AG08395 (cell line): ENCODE measurements at places on chromosomes 12 and 14.

GRCh38 chr12:109449845-109450532 is 27.1 kb downstream of the KCTD10 start:
- no peak for DNase-seq

GRCh38 chr12:47777741-47778558 is 4.9 kb downstream of the SLC48A1 start:
- DNase-seq, result no peak

GRCh38 chr12:105214670-105215375 is 21.2 kb downstream of the APPL2 start:
- DNase-seq, result no peak

GRCh38 chr14:47785058-47785457 is 109.7 kb upstream of the MDGA2 start:
- no peak for DNase-seq

DNA sequence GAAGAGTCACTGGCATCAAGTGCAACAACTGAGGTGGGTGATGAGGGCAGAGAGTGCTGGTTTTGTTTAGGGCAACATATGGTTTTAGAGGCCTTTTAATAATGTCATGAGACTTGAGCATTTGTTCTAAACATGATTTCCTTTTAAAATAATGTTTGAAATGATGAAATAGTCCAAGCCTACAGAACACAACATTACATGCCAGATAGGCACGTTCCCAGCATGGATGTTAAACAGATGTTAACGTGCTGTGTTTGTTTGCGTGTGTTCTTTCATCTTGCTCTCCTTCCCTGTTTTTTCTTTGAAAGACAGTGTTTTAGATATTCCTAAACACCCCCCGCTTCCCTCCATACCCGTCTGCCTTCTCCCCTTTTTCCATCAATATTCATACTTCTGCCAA is 82.3 kb downstream of the RGS6 start:
- no peak for DNase-seq

GRCh38 chr14:35867280-35867629 is 41.1 kb downstream of the BRMS1L start:
- no peak for DNase-seq

DNA sequence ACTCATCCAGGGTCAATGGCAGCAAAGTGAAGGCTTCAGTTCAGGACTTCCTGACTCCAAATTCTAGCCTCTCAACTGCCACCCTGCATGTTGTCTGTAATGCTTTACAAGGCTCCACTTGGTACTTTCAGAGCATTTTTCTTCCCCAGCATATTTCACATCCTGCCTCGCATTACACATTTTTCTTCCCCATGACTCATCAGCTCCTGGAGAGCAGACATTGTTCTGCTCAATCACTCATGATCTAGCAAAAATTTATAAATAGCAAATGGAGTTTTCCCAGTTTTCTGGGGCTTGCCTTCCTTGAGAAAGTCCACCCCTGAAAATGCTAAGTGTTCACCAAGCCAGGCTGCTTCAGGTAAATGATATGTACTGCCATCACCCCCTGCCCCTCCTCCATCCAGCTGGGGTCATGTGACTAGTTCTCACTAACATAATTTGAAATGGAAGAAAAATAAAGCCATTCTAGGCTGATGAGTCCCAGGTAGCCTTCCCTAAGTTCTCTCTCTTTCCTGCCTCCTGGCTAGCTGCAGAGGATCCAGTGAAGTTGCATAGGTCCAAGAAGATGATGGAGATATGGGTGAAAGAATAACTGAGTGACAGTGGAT is 69.4 kb downstream of the ARMH4 start:
- peak; percentile 90 for DNase-seq

- peak; percentile 63 for DNase-seq
Measured at GRCh38 chr14:71686677-71687076, 245.6 kb upstream of the RGS6 start.

DNA sequence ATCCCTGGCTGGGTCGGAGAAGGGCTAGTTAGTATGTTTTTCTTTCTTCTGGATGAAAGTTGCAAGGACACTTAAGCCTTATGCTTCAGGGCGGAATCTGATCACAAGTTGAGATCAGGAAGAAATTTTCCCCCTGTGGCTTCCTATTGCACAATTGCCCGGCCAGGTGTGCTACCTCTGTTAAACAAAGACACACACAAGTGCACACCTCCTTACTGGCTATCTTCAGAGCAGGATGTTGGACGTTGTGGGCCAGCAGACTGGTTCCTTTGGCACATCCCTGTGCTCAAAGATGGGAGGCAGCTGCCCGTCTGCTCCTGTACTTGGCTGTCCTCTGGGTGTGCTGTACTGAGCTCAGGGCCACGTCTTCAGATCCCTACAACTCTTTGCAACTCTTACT is 19.1 kb downstream of the ETV6 start:
- no peak for DNase-seq

- no peak for DNase-seq
Measured at GRCh38 chr14:59362513-59362912, 102.7 kb downstream of the GPR135 start.

- DNase-seq, result no peak
Measured at GRCh38 chr14:25882899-25883298, 714.9 kb downstream of the NOVA1 start.

- no peak for DNase-seq
Measured at GRCh38 chr14:103728721-103729120, 13.1 kb downstream of the ZFYVE21 start.

GRCh38 chr12:46219877-46220655 is 48.8 kb downstream of the SLC38A1 start:
- DNase-seq, result peak; percentile 50

DNA sequence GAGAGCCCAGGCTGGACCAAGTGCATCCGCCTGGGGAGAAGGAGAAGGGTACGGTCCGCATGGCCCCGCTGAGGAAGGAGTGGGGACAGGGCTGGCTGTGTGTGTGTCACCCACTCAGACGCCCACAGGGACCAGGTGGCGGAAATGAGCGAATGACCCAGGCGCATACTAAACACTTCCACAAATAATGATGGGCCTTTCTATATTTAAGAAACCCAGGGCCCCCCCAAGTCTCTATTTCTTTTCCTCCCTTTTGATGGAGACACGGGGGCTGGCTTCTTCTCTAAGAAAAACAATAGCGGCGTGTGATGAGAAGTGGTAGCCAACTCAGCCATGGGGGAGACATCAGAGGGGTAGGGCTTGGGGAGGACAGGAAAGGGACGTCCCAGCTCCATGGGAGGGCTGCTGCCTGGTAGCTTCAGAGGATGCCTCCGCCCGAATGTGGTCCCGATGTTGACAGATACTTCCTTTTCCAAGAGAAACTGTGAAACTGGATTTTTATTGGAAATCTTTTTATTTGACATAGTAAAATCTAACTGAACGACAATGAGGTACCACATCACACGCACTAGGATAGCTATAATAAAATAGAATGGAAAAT is 6.3 kb upstream of the MAP1LC3B2 start:
- no peak for DNase-seq

DNA sequence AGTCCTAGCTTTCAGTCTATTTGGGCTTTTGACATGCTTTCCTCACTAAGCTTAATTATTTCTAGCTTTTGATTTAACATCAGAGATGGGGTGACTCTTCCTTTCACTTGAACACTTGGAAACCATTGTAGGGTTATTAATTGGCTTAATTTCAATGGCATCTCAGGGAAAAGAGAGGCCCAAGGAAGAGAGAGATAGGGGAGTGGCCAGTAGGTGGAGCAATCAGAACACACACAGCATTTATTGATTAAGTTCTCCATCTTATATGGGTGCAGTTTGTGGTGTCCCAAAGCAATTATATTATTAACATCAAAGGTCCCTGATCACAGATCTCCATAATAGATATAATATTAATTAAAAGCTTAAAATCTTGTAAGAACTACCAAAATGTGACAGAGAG is 1466.1 kb upstream of the SEL1L start:
- DNase-seq, result no peak

GRCh38 chr12:45781080-45781479 is 51.6 kb downstream of the ARID2 start:
- no peak for DNase-seq

GRCh38 chr12:53006810-53007309 is 604 bp downstream of the EIF4B start:
- peak; percentile 82 for DNase-seq

DNA sequence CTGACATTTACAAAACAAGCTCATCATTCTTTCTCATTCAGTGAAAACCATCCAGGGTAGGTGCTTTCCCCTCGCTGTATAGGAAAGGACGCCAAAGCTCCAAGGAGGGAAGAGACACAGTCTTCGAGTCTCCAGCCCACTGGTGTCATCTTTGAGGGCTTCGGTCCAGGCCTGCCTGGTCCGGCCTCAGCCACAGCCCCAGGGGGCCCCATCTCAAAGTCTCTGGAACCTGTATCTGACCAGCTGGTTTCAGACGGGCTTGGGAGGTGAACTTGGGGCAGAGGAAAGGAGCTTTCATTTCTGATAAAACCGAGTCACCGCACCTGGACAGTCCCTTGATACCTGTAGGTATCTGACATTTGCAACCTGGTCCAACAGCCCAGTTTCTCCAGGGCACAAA is 229.5 kb upstream of the RTL1 start:
- no peak for DNase-seq

DNA sequence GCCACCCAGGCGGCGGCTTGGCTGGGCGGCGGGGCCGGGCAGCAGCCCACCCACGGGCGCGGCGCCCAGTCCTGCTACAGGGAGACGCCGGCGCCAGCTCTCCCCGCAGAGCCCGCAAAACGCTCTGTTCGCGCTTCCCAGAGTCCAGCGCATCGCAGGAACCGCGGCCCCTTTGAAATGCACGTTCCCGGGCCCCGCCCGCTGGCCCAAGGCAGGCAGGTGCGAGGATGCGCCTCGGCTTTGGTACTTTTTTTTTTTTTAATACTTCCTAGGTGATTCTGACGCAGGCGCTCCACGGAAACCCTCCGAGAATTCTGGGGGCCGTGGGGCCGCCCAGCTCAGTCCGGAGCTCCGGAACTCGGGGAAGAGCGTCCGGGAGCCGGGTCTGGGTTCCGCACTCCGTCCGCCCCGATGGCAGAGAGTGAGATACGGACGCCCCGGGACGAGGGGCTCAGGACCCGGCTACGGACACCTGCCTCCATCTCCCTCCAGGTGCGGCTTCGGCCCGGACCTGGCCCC is 483 bp downstream of the POC1B start:
- DNase-seq, result peak; percentile 32

- DNase-seq, result no peak
Measured at GRCh38 chr14:81243499-81243898, 22.7 kb upstream of the GTF2A1 start.

GRCh38 chr12:26723379-26724308 is 109.3 kb downstream of the ITPR2 start:
- DNase-seq, result peak; percentile 24

DNA sequence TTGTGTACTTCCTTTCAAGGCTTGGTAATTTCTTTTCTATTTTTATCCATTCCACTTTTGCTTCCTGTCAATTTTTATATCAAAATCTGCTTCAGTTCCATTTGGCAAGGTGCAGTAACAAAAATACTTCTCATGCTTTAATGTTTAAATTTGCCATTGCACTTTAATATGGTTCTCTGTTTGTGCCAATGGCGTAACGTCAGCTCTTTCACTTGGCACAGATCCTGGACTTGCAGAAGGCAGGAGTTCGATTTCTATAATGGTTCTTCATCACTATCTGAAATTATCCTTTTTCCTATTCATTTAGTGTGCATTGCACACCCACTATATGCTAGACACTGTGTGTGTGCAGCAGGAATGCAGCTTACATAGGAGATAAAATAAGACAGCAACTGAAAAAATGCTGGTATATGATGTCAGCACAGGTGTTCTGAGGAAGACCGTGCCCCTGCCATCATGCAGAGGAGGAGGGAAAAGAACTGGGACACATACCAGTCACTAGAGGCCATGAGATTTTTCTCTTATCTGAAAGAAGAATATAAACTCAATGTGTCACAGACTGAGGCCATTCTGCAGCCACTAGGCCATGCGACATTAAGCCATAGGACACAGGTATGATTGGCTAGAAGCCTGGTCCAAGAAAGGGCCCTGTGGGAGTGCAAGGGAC is 298.2 kb downstream of the RPAP3 start:
- no peak for DNase-seq

- DNase-seq, result no peak
Measured at GRCh38 chr12:110744601-110745264, 2.0 kb upstream of the PPP1CC start.

DNA sequence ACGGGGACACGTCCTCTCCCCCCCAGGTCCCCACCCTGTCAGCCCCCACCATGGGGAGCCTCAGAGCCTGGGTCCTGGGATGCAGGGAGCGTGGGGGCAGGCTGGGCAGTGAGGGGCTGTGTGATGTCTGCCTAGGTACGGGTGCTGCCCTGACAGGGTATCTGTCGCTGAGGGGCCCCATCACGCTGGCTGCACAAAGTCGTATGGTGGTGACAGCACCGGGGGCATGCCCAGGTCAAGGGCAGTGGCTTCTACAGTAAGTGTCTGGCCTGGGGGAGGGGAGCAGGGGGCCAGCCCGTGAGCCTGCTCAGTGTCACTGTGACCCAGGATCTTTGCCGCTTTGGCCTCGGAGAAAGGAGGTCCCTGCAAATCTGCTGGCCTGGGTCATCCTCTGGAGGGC is 23.3 kb downstream of the PAPLN start:
- DNase-seq, result no peak

DNA sequence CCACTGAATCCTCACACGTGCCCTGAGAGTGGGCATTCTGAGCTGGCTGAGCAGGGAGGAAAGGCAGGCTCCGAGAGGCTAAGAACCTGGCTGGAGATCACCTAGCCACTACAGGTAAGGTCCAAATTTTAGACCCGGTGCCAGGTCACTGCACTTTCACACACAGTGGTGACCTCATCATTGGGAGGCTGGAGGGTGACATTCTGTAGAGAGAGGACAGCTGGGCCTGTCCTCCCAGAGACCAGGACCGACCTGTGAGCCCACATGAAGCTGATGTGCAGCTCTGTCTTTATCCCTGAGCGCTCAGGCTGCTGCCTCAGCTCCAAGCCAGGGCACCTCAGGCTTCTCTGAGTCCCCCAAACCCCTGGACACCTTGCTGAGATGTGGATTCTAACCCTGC is 4.1 kb downstream of the TTC7B start:
- no peak for DNase-seq

DNA sequence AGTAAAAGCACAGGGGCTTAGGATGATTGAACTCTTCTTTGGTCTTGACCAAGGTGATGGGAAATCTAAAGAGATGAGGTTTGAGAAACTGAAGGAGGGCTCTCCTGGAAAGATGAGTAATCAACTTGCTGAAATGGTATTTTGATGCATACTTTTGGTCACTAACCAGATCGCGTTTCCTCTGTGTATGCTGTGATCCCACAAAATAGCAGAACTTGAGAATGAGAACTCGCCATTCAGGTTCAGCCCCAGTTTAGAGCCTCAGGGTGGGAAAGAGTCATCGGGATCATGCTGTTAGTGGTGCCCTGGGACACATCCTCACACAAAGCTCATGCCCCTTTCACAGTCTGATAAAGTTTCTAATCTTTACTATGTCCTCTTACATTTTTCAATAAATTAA is 488.8 kb downstream of the ETNK1 start:
- DNase-seq, result no peak
